ENCODE measurements at places on chromosomes 1 and 21. TPM values are rescaled to one million over a fixed set of nuclear protein-coding genes. Genes with fewer than 3 reads are reported as not detected.

DNA sequence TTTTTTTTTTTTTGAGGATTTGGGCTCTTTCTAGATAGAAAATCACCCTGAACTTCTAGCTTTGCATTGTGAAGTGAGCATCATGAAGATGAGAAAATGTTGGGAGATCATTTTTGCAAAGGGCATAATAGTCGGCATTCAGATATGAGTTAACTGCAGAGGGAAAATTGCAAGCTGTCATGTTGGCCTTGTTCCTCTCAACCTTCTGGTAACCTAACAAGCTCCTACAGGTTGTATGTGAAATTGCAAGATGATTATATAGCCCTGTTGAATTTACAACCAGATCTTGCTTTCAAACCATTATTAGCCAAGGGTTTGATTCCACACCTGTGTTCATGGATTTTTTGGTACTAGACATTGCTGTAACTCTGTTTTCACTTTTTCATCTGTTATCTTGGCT, 2.2 kb downstream of the ELOA start:
- peak; percentile 78 for DNase-seq

PTPRC gene
- 367 TPM for total RNA-seq

PDE9A gene
- not detected for total RNA-seq

NUAK2 gene
- 1.4 TPM for total RNA-seq

NBPF10 gene
- total RNA-seq = 0.15 TPM

DNA sequence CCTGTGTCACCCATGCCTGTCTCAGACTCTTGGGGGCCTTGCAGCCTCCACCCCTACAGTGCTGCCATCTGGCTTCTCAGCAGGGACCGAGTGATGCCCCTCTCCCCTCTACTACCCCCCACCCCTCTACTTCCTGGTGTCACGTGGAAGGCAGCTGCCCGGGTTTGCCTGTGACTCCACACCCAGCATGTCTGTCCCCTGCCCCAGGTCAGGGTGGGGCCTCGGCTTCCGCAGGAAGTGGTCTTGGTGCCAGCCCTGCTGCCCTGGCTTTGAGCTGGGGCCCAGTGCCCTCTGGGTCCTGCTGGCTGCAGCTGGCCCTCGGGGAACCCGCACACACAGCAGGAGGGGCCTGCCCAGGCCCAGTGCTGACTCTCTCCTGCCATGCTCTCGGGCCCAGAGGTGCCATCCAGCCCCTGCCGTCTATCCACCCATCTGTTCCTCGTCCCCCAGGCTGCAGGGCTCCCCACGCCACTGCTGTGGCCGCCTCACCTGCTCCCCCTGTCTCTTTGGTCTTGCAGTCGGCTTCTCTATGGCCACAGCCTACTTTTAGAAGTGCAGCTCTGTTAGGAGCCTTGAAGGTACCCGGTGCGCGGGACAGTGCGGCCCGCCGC, 24.0 kb downstream of the PLCH2 start:
- no peak for DNase-seq

- no peak for DNase-seq
Observed at GRCh38 chr1:65036570-65037051, 70.3 kb upstream of the JAK1 start.

AKR7A3 gene
- 1.2 TPM for total RNA-seq

YBEY gene
- 38.5 TPM for total RNA-seq

FRRS1 gene
- 47.1 TPM for total RNA-seq

- DNase-seq = no peak
Observed at GRCh38 chr1:48873944-48874343, 97.3 kb upstream of the BEND5 start.

DNA sequence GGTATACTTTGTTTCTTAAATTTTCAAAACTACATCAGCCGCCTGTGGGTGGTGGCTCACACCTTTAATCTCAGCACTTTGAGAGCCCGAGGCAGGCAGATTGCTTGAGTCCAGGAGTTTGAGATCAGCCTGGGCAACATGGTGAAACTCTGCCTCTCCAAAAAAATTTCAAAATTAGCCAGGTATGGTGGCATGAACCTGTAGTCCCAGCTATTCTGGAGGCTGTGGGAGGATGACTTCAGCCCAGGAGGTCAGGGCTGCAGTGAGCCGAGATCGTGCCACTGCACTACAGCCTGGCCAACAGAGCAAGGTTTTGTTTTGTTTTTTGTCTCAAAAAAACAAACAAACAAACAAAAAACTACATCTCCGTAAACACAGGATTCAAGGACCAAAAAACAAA, 3.3 kb downstream of the EYA3 start:
- DNase-seq = peak; percentile 56

GRCh38 chr1:184022668-184023067, 14.9 kb downstream of the COLGALT2 start:
- no peak for DNase-seq

Measured in Karpas-422 (cell line).